ENCODE measurements at places on chromosomes 6 and 20.

- no peak for DNase-seq
Observed at GRCh38 chr6:142819603-142820337, 125.2 kb downstream of the HIVEP2 start.

GRCh38 chr20:42807876-42808275 is 381.8 kb downstream of the PTPRT start:
- no peak for DNase-seq

- DNase-seq = no peak
Observed at GRCh38 chr6:90068264-90068663, 174.0 kb downstream of the GJA10 start.

GRCh38 chr20:32356622-32357374 is 1.3 kb upstream of the ASXL1 start:
- DNase-seq = no peak

- DNase-seq = no peak
Observed at GRCh38 chr6:16103722-16104121, 25.2 kb upstream of the MYLIP start.

DNA sequence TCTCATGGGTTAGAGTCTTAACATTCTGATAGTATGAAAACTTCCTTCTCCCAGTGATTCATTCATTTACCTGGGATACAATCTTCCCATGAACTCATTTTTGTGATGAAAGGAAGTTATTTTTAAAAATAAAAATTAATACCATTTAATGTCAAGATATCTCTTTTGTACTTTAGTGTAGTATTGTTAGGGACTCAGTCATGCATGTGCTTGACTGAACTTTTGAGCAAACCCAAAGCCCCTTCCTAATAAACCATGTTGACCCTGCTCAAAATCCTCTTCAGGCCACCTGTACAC is 52.4 kb downstream of the RNF217 start:
- no peak for DNase-seq

- DNase-seq = no peak
Observed at GRCh38 chr6:90495216-90495817, 91.6 kb downstream of the MAP3K7 start.

- DNase-seq = no peak
Observed at GRCh38 chr6:38460186-38460585, 179.5 kb downstream of the BTBD9 start.

DNA sequence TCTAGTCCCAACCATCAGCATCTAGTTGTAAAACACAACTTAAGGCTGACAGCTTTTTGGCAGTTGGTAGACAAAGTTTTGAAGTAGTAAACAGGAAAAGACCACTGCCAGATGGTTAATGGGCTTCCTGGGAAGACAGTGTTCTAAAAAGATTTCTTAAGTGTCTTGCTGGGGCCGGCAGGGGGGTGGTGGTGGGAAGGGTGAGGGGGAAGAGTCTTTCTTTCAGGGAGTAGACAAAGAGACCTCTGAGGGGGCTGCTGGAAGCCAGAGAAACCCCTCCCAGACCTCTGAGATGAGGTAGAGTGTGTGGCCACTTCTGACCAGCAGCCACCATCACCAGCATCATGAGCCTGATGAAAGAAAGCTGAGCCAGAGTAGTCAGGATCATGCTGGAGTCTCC is 784.9 kb downstream of the TENT5A start:
- no peak for DNase-seq

DNA sequence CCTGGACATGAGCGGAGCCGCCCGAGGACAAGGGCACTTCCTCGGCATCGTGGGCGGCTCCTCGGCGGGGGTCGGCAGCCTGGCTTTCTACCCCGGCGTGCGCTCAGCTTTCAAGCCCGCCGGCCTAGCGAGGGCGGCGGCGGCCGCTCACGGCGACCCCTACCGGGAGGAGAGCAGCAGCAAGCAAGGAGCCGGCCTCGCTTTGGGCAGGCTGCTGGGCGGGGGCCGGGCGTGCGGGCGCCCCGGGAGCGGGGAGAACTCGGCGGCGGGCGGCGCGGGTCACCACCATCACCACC is 6.7 kb downstream of the PRDM13 start:
- no peak for DNase-seq

GRCh38 chr6:7159790-7160525 is 52.2 kb downstream of the RREB1 start:
- DNase-seq = no peak

GRCh38 chr20:4045741-4046140 is 30.4 kb upstream of the RNF24 start:
- no peak for DNase-seq

GRCh38 chr6:10759312-10759839 is 11.8 kb downstream of the TMEM14B start:
- DNase-seq = peak; percentile 25

DNA sequence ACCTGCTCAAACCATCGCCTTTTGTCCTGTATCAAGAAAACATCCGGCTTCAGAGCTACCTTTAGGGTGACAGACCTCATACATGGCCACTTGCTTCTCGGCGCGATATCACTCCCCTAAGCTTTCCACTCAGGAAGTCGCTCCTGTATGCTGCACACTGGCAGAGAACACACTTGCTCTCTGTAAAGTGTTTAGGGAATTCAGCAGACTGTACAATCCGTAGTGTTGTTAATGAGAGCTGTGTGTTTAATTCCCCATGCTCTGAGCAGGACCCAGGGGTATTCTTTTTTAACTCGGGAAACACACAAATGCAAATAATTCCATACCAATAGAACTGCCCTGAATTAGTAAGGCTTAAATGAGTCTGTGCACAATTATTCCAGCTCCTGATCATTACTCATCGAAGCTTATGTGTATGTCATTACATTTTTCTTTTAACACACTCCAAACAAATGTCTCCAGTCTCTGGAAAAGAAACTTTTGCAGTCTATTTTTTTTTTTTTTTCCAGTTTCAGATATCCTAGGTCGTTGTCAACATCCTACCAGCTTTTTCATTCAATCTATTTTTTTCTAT is 338.7 kb upstream of the ARID1B start:
- DNase-seq = no peak
